Cardiac muscle cell (in vitro differentiated cells and primary cell): ENCODE measurements at places on chromosomes 4 and X. TPM values are rescaled to one million over a fixed set of nuclear protein-coding genes. Genes with fewer than 3 reads are reported as not detected.
A peak's percentile ranks its signal among the peaks of the same experiment; 100 is the strongest.

CT45A6 gene
- not detected in 2 replicates for total RNA-seq

N4BP2 gene
- total RNA-seq = 17.8 and 27.9 TPM in 2 replicates

TGIF2LX gene
- not detected in 2 replicates for total RNA-seq

SPINK2 gene
- total RNA-seq = not detected in 2 replicates

- no peaks in the 10 kb centered on the region for H3K4me1 ChIP-seq
- DNase-seq = peak; percentile 48
- no peaks in the 10 kb centered on the region for H3K36me3 ChIP-seq
- no peak overlapping the region for H3K27ac ChIP-seq
Observed at GRCh38 chrX:144219035-144219434, 335.2 kb downstream of the UBE2NL start.

GRCh38 chr4:3863841-3864741, 97.9 kb downstream of the ADRA2C start:
- H3K4me1 ChIP-seq = no peaks in the 10 kb centered on the region
- H3K36me3 ChIP-seq = no peaks in the 10 kb centered on the region
- no peak overlapping the region for H3K4me3 ChIP-seq
- no peak overlapping the region for H3K27ac ChIP-seq
- DNase-seq = no peak
- peaks cover 29% of the 10 kb centered on the region for H3K27me3 ChIP-seq

DNA sequence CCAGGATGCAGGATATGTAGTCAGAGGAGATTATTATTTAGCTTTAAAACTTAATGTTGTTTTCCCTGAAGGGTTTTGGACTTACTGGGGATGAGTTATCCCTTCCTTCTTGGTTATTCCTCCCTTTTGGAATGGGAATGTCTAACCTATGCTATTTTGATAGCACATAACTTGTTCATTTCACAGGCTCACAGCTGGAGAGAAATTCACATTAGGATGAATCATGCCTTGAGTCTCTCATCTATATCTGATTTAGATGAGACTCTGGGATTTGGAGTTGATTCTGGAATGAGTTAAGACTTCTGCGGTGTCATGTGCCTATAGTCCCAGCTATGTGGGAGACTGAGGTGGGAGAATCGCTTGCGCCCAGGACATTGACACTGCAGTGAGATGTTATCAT, 81.1 kb downstream of the ATP11C start:
- no peaks in the 10 kb centered on the region for H3K27me3 ChIP-seq
- H3K36me3 ChIP-seq = no peaks in the 10 kb centered on the region
- no peak overlapping the region for H3K27ac ChIP-seq
- H3K4me3 ChIP-seq = no peak overlapping the region
- DNase-seq = no peak

DNA sequence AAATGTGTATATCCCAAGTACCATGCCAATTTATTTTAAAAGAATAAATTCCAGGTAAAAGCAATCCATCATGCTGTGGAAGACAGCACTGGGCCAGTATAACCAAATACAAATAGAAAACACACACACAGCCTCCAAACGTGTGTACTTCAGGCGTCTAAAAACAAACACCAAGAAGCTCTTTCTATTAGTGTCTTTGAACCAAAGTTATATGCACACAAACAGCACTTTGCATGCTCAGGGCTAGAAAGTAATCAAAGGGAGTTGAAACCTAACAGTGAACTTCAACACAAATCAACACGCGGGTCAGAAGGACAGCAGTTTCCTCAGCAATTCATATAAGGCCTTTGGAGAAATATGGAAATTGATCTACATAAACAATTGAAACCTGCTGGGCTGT, 15.4 kb downstream of the GASK1B start:
- no peak for DNase-seq
- no peak overlapping the region for H3K27ac ChIP-seq
- no peaks in the 10 kb centered on the region for H3K27me3 ChIP-seq
- H3K4me3 ChIP-seq = no peak overlapping the region

DNA sequence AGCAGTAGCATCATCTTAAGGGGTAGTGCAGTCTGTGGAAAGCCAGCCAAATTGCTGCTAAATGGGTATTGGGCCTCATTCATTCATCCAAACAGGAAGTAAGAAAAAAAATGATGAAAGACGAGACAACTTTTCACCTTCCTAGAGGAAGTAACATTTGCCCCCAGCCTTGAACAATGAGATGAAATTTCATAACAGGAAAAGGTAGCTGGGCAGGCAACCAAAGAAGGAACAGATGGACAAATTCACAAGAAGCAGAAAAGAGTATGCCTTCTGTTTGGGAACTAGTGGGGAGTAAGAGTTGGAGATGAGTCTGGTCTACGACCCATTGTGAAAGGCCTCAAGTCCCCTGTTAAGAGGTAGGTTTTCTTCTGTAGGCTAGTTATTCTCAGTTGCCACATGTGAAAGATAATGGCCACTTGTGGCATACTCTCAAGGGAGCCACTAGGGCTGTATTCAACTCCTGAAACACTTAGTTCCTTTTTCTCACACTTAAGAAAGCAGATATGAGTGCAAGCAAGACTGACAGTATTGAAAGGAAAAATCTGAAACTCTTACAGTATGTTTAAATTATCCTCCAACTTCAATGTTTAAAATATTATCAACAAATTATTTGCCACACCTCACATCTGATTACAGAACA, 190.4 kb downstream of the AR start:
- H3K4me3 ChIP-seq = no peak overlapping the region
- no peaks in the 10 kb centered on the region for H3K4me1 ChIP-seq
- DNase-seq = no peak
- no peaks in the 10 kb centered on the region for H3K27me3 ChIP-seq
- no peak overlapping the region for H3K27ac ChIP-seq

- no peak overlapping the region for H3K27ac ChIP-seq
- H3K4me1 ChIP-seq = no peaks in the 10 kb centered on the region
- H3K27me3 ChIP-seq = no peaks in the 10 kb centered on the region
- no peak overlapping the region for H3K4me3 ChIP-seq
- peak; percentile 71 for DNase-seq
- no peaks in the 10 kb centered on the region for H3K36me3 ChIP-seq
Observed at GRCh38 chrX:51144828-51145442, 187.7 kb upstream of the NUDT10 start.

- no peaks in the 10 kb centered on the region for H3K4me1 ChIP-seq
- H3K27ac ChIP-seq = no peak overlapping the region
- no peak for DNase-seq
- H3K4me3 ChIP-seq = no peak overlapping the region
- H3K36me3 ChIP-seq = no peaks in the 10 kb centered on the region
Observed at GRCh38 chr4:187059895-187060294, 336.2 kb upstream of the FAT1 start.

- DNase-seq = no peak
- H3K27ac ChIP-seq = no peak overlapping the region
- H3K36me3 ChIP-seq = no peaks in the 10 kb centered on the region
- no peaks in the 10 kb centered on the region for H3K27me3 ChIP-seq
- H3K4me1 ChIP-seq = peaks cover 3% of the 10 kb centered on the region
- H3K4me3 ChIP-seq = no peak overlapping the region
Observed at GRCh38 chr4:94135701-94136100, 72.0 kb upstream of the SMARCAD1 start.

GRCh38 chr4:154686838-154687237, 57.0 kb upstream of the LRAT start:
- H3K27me3 ChIP-seq = no peaks in the 10 kb centered on the region
- DNase-seq = no peak
- H3K27ac ChIP-seq = no peak overlapping the region
- no peak overlapping the region for H3K4me3 ChIP-seq

DNA sequence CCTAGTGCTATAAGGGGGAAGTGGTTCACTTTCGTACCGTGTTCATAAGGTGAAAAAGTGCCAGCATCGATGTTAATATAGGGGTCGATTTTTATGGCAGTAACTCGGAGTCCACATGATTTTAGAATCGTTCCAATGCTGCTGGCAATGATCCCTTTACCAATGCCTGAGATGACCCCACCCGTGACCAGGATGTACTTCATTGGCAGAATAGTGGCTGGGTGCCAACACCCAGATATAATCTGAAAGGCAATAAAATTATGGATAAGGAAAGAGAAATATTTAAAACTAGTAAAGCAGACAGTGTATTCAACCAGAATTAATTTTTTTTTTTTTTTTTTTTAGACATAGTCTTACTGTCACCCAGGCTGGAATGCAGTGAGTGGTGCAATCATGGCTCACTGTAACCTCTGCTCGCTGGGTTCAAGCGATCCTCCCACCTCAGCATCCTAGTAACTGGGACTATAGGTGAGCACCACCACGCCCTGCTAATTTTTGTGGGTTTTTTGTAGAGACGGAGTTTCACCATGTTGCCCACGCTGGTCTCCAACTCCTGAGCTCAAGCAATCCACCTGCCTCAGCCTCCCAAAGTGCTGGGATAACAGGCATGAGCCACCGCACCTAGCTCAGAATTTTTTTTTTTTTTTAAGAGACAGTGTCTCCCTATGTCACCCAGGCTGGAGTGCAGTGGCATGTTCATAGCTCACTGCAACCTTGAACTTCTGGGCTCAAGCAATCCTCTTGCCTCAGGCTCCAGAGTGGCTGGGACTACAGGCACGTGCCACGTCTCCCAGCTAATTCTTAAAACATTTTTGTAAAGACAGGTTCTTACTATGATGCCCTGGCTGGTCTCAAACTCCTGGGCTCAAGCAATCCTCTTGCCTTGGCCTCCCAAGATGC, 9.5 kb downstream of the CTPS2 start:
- H3K27me3 ChIP-seq = no peaks in the 10 kb centered on the region
- H3K4me1 ChIP-seq = no peaks in the 10 kb centered on the region
- H3K27ac ChIP-seq = no peak overlapping the region
- H3K4me3 ChIP-seq = no peak overlapping the region
- DNase-seq = no peak

DNA sequence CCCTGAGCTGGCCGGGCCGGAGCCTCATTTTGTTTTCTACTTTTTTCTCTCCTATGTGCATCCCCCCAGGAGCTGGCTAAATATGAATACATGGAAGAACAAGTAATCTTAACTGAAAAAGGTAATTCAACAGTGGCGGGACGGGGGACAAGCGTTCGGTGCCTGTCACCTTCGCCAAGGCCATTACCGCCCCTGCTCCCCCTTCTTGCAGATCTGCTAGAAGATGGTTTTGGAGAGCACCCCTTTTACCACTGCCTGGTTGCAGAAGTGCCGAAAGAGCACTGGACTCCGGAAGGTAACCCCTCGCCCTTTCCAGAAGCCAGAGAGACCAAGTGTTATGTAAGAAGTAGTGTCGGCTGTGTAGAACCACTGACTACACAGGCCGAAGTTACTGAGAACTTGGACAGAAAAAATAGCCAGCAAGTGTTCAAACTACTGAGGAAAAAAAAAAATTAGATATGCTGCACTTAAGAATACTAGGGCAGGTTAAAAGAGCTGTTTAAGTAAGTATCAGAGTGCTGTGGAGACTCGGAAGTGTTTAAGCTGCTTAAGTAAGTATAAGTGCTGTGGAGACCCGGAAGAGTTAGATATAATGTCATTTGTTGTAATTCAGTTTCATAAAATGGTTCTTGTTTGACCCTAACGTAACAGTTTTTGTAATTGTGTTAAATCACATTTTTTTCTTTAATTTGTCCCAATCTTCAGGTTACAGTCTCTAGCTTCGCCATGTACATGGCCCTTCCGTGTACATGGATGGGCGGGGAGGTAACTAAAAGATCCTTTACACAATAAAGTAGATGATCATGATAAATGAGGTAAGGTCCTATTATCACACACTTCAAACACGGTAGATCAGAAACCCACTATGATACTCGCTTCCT, 856 bp downstream of the SAT1 start:
- peak; percentile 26 for DNase-seq
- H3K4me3 ChIP-seq = peak overlapping the region; percentile 95
- H3K27ac ChIP-seq = peak overlapping the region; percentile 86

DNA sequence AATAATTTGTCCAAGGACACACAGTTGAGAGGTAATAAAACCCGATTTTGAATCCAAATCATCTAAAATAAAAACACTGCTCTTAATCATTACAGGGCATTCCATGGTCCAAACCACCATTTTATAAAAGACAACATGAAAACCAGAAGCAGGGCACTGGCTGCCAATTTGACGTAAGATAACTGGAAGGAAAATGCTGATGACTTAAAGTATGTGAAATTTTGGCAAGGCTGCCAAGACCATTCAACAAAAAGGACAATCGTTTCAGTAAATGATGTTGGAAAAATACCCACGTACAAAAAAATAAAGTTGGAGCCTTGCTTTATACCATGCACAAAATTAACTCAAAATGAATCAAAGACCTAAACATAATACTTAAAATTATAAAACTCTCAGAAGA, 344.4 kb downstream of the RAPGEF2 start:
- DNase-seq = peak; percentile 46
- no peaks in the 10 kb centered on the region for H3K36me3 ChIP-seq
- H3K27ac ChIP-seq = no peak overlapping the region
- no peak overlapping the region for H3K4me3 ChIP-seq
- peaks cover 9% of the 10 kb centered on the region for H3K4me1 ChIP-seq
- no peaks in the 10 kb centered on the region for H3K27me3 ChIP-seq
